ENCODE measurements at places on chromosomes 5 and 9. TPM values are rescaled to one million over a fixed set of nuclear protein-coding genes. Genes with fewer than 3 reads are reported as not detected.

ATG10 gene
- total RNA-seq: 11.7 TPM

EQTN gene
- total RNA-seq: not detected

ERAP2 gene
- 4.8 TPM for total RNA-seq

RORB gene
- 2.0 TPM for total RNA-seq

PLPPR1 gene
- total RNA-seq: not detected
